Upper lobe of left lung (tissue), 6 donors: ENCODE measurements at places on chromosomes 3 and 15. TPM values are rescaled to one million over a fixed set of nuclear protein-coding genes. Genes with fewer than 3 reads are reported as not detected.

Gene SLC6A20
- 12.3 TPM for total RNA-seq

Gene SLC28A2
- not detected for total RNA-seq

Gene ZNF80
- total RNA-seq: not detected

Gene CSTA
- total RNA-seq: 10.3 TPM

Gene ARHGEF26
- total RNA-seq: 49.3 TPM

GRCh38 chr3:119630880-119631329, 29.5 kb downstream of the POPDC2 start:
- H3K27me3 ChIP-seq: no peaks in the 10 kb centered on the region
- DNase-seq: no peak
- peaks cover 31% of the 10 kb centered on the region for H3K4me1 ChIP-seq
- peak overlapping the region; percentile 57 for H3K27ac ChIP-seq
- H3K36me3 ChIP-seq: no peaks in the 10 kb centered on the region

GRCh38 chr15:31377030-31377429, 50.4 kb downstream of the KLF13 start:
- H3K4me1 ChIP-seq: peaks cover 57% of the 10 kb centered on the region
- H3K27ac ChIP-seq: peak overlapping the region; percentile 67
- no peaks in the 10 kb centered on the region for H3K27me3 ChIP-seq
- peaks cover 80% of the 10 kb centered on the region for H3K36me3 ChIP-seq
- no peak overlapping the region for H3K4me3 ChIP-seq

GRCh38 chr3:125967156-125967555, 1.8 kb upstream of the ROPN1B start:
- DNase-seq: no peak
- no peak overlapping the region for H3K4me3 ChIP-seq
- peaks cover 3% of the 10 kb centered on the region for H3K4me1 ChIP-seq
- no peaks in the 10 kb centered on the region for H3K27me3 ChIP-seq
- H3K27ac ChIP-seq: no peak overlapping the region
- no peaks in the 10 kb centered on the region for H3K36me3 ChIP-seq

GRCh38 chr3:178329936-178330335, 206.3 kb upstream of the KCNMB2 start:
- no peak overlapping the region for H3K4me3 ChIP-seq
- no peak for DNase-seq
- no peaks in the 10 kb centered on the region for H3K36me3 ChIP-seq
- peaks cover under 1% of the 10 kb centered on the region for H3K4me1 ChIP-seq

DNA sequence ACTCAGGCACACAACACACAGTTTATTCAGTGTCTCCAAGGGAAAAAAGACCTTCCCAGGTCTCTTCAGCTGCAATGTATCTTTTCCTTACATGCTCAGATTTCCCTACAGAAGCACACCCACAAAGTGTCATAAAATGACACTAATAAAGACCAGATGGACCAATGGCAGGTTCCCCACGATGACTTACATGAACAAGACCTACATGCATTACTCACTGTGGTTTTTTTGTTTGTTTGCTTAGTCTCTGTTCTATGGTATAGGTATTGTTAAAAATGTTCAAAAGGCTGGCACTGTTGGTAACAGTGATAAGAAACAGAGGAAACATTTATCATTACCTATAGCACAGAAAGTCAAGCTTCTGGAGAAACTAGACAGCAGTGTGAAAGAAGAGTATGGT, 318.2 kb upstream of the TMCO5A start:
- no peak overlapping the region for H3K27ac ChIP-seq
- no peaks in the 10 kb centered on the region for H3K27me3 ChIP-seq
- H3K36me3 ChIP-seq: no peaks in the 10 kb centered on the region
- DNase-seq: no peak

DNA sequence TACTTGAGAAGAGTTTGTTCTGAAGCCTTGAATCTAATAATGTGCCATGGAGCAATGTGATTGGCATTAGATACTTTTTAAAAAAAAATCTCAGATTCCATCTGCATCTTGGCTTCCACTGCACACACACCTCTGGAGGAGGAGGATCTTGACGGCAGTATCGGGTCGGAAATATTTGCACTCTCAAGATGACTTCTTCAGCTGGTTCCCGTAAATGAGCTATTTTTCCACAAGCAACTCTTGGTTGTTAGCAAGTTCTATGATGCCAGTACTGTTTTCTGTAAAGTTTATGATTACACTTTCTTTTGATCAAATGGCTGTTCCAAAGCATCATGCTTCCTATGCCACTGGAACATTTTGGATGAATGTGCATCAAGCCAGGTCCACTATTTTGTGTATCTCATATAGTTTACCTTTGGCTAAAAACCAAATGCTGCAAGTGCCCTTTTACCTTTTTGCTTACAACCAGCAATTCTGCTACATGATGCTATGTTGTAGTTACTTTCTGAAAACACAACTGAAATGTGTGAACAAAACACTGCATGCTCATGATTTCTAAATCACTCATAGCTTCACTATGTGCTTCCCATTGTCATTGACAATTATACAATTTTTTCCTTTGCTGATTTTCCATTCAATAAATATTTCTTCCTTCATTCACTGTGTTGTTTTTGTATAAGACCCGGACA, 43.8 kb downstream of the CCR3 start:
- DNase-seq: no peak
- H3K27ac ChIP-seq: no peak overlapping the region
- peaks cover 4% of the 10 kb centered on the region for H3K4me1 ChIP-seq
- H3K4me3 ChIP-seq: no peak overlapping the region
- no peaks in the 10 kb centered on the region for H3K27me3 ChIP-seq

- no peak overlapping the region for H3K27ac ChIP-seq
- DNase-seq: no peak
- no peaks in the 10 kb centered on the region for H3K36me3 ChIP-seq
- H3K27me3 ChIP-seq: no peaks in the 10 kb centered on the region
These were observed 66.3 kb upstream of the AKAP13 start for GRCh38 chr15:85314146-85314545.

DNA sequence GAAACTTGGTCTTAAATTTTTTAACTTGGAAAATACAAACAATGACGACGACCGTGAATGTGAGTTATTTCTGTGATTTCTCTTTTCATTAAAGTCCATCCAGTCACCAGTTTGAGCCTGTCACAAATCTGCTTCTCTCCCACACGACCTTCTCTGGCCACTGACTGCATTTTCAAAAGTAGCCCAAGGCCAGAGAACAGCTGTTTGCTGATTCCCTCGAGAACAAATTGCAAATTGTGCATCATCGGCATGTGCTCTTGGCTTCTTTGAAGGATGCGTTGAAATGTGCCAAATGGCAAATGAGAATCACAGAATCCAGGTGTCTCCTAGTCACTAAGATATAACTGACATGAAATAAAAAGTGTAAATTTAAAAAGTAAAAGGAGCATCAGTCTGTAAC, 106.4 kb downstream of the AQP9 start:
- H3K27ac ChIP-seq: no peak overlapping the region
- H3K4me3 ChIP-seq: no peak overlapping the region
- peaks cover 7% of the 10 kb centered on the region for H3K4me1 ChIP-seq
- DNase-seq: no peak

DNA sequence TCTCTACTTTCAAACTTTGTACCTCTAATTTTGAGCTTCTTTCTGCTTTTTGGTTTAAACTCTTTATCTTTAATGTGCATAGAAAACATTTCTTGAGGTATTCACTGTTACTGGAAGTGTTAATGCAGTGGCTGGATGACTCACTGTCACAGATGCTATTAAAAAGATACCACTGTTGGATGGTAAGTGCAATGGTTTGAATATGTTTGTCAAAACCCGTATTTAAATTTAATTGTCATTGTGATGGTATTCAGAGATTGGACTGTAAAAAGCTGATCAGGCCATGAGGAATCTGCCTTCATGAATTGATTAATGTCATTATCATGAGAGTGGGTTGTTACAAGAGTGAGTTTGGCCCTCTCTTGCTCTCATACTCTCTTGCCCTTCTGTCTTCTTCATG, 70.6 kb downstream of the AP4E1 start:
- no peak for DNase-seq
- H3K36me3 ChIP-seq: peaks cover 4% of the 10 kb centered on the region
- no peak overlapping the region for H3K27ac ChIP-seq
- no peaks in the 10 kb centered on the region for H3K27me3 ChIP-seq
- H3K4me3 ChIP-seq: no peak overlapping the region

DNA sequence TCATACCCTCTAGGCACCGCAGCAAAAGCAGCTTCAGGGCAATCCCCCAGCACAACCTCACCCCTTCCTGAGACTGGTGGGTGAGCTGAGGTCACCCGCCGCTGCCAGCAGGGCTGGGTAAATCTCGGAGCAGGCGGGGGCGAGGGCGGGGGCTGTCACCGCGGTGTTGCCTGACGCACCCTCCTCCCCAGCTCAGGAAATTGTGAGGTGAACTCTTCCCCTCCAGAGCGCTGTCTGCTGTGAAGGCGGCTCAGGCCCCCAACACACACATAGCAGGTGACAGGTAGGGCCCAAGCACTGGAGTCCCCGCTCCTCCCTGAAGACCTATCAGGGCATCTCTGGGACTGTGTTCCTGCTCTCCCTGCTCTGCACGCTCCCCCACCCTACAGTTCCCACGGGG, 30.2 kb upstream of the FURIN start:
- no peak overlapping the region for H3K4me3 ChIP-seq
- H3K27ac ChIP-seq: no peak overlapping the region
- peaks cover 7% of the 10 kb centered on the region for H3K4me1 ChIP-seq
- H3K36me3 ChIP-seq: no peaks in the 10 kb centered on the region
- H3K27me3 ChIP-seq: no peaks in the 10 kb centered on the region
- peak; percentile 50 for DNase-seq

DNA sequence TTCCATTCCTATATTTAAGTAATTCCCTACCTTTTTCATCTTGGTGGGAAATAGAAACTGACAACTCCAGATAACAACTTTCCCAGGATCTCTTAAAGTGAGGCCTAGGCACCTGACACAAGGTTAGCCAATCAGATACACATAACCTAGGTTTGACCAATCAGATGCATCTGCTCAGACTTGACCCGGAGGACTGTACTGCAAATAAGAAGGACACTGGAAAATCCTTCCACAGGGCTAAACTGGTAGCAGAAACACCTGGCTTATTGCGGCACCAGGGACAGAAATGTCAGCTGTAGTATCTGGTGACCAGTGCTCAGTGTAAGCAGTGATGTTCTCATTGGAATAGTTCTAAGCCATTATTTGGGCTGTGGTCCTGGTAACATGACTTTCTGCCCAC, 204.5 kb upstream of the SLCO3A1 start:
- H3K27ac ChIP-seq: no peak overlapping the region
- H3K4me1 ChIP-seq: no peaks in the 10 kb centered on the region
- H3K36me3 ChIP-seq: no peaks in the 10 kb centered on the region
- H3K27me3 ChIP-seq: no peaks in the 10 kb centered on the region
- H3K4me3 ChIP-seq: no peak overlapping the region

- no peaks in the 10 kb centered on the region for H3K27me3 ChIP-seq
- H3K4me1 ChIP-seq: no peaks in the 10 kb centered on the region
- H3K36me3 ChIP-seq: no peaks in the 10 kb centered on the region
These were observed 43.5 kb upstream of the NTRK3 start for GRCh38 chr15:88300089-88300488.

DNA sequence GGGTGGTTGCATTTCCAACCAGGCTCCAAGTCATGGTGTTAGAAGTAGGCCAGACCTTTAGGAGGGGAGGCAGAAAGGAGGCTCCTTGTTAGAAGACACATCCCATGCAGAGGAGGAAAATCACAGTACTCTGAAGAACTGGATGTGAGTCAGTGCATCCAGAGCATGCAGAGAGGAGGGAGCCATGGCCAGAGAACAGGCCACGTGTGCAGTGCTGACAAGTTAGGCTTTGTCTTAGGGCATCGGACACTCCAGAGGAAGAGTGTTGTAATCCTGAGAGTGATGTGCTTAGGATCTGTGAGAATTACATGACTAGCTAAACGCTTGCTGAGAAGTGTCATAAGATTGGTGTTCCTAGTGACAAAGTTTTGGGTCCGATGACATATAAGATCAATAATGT, 456.5 kb upstream of the THRB start:
- H3K27me3 ChIP-seq: no peaks in the 10 kb centered on the region
- DNase-seq: no peak
- no peaks in the 10 kb centered on the region for H3K36me3 ChIP-seq

- no peak for DNase-seq
- H3K4me1 ChIP-seq: no peaks in the 10 kb centered on the region
- no peak overlapping the region for H3K4me3 ChIP-seq
- no peaks in the 10 kb centered on the region for H3K36me3 ChIP-seq
These were observed 14.7 kb downstream of the PCYT1A start for GRCh38 chr3:196272826-196273225.

GRCh38 chr15:35674873-35675781, 129.2 kb upstream of the DPH6 start:
- H3K27me3 ChIP-seq: no peaks in the 10 kb centered on the region
- no peak overlapping the region for H3K27ac ChIP-seq
- H3K4me3 ChIP-seq: no peak overlapping the region
- peaks cover 33% of the 10 kb centered on the region for H3K4me1 ChIP-seq
- DNase-seq: no peak

GRCh38 chr3:124764746-124765145, 34.5 kb downstream of the UMPS start:
- H3K36me3 ChIP-seq: peaks cover 59% of the 10 kb centered on the region
- no peak overlapping the region for H3K27ac ChIP-seq
- H3K4me3 ChIP-seq: no peak overlapping the region
- peaks cover 11% of the 10 kb centered on the region for H3K4me1 ChIP-seq
- H3K27me3 ChIP-seq: no peaks in the 10 kb centered on the region
- DNase-seq: no peak

- no peak overlapping the region for H3K27ac ChIP-seq
- H3K4me1 ChIP-seq: peaks cover 16% of the 10 kb centered on the region
- no peak for DNase-seq
- no peaks in the 10 kb centered on the region for H3K27me3 ChIP-seq
- H3K36me3 ChIP-seq: no peaks in the 10 kb centered on the region
These were observed 135.1 kb downstream of the LRRC28 start for GRCh38 chr15:99386391-99386790.

- no peak overlapping the region for H3K4me3 ChIP-seq
- H3K27me3 ChIP-seq: no peaks in the 10 kb centered on the region
- no peaks in the 10 kb centered on the region for H3K4me1 ChIP-seq
- DNase-seq: no peak
These were observed 33.3 kb upstream of the VPS33B start for GRCh38 chr15:91055548-91056331.

DNA sequence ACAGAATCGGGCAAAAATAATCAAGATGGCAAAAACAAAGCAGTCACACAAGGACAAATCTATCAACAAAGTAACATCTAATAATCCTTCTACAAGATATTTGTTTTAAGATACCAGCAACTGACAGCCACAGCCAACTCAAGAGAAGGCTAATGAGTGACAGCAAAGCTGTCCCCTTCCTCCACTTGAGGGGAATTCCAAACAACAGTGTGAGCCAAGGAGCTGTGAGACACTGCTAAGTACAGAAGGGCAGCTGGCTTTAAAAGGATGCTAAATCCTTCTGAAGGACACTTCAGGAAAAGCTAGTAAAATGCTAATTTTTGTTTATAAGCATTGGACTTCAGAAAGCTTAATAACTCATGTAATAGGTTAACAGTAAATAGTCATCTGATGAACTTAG, 120.3 kb upstream of the GOLGA8J start:
- H3K4me3 ChIP-seq: no peak overlapping the region
- H3K36me3 ChIP-seq: no peaks in the 10 kb centered on the region
- no peaks in the 10 kb centered on the region for H3K27me3 ChIP-seq
- no peak overlapping the region for H3K27ac ChIP-seq
- DNase-seq: no peak
